ENCODE measurements at places on chromosomes 3 and 15. TPM values are rescaled to one million over a fixed set of nuclear protein-coding genes. Genes with fewer than 3 reads are reported as not detected.

GRCh38 chr15:55031727-55032126 lies 165.0 kb downstream of the RSL24D1 start:
- no peak overlapping the region for H3K27ac ChIP-seq
- peak; percentile 2 for DNase-seq
- peaks cover 5% of the 10 kb centered on the region for H3K4me1 ChIP-seq
- no peaks in the 10 kb centered on the region for H3K27me3 ChIP-seq

GRCh38 chr15:74234598-74234875 lies 1.6 kb upstream of the CCDC33 start:
- H3K36me3 ChIP-seq, result no peaks in the 10 kb centered on the region
- H3K4me1 ChIP-seq, result no peaks in the 10 kb centered on the region
- no peaks in the 10 kb centered on the region for H3K27me3 ChIP-seq
- DNase-seq, result no peak
- H3K4me3 ChIP-seq, result no peak overlapping the region

GRCh38 chr15:80072285-80072994 lies 13.0 kb downstream of the ZFAND6 start:
- no peak for DNase-seq
- no peaks in the 10 kb centered on the region for H3K36me3 ChIP-seq
- H3K27ac ChIP-seq, result peak overlapping the region; percentile 33
- H3K27me3 ChIP-seq, result no peaks in the 10 kb centered on the region
- H3K4me3 ChIP-seq, result no peak overlapping the region

DNA sequence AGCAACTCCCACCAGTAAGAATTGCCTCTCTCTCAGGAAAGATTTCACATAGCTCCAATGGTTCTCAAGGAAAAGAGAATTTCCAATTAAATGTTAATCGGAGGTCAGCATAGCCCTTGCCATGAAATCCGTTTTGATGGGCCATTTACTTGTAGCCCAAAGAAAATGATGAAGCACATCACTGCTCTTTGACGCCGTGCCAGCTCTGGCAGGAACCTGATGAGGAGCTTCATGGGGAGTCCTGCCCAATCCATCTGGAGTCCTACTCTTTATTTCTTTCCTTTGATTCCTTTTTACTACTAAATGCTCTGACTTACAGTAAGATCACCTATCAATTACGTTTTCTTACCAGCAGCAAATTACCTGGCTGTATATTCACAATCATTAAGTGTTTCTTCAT lies 84.7 kb downstream of the FGF12 start:
- DNase-seq, result no peak
- H3K27me3 ChIP-seq, result no peaks in the 10 kb centered on the region
- H3K27ac ChIP-seq, result no peak overlapping the region
- H3K4me3 ChIP-seq, result no peak overlapping the region
- no peaks in the 10 kb centered on the region for H3K4me1 ChIP-seq

GRCh38 chr15:78681281-78682003 lies 40.4 kb upstream of the CHRNB4 start:
- peaks cover 24% of the 10 kb centered on the region for H3K4me1 ChIP-seq
- no peak for DNase-seq
- no peak overlapping the region for H3K27ac ChIP-seq

Gene FAM81A
- 0.40 TPM for polyA plus RNA-seq

- no peaks in the 10 kb centered on the region for H3K36me3 ChIP-seq
- no peaks in the 10 kb centered on the region for H3K27me3 ChIP-seq
- no peaks in the 10 kb centered on the region for H3K4me1 ChIP-seq
- no peak overlapping the region for H3K4me3 ChIP-seq
- peak; percentile 38 for DNase-seq
Observed at GRCh38 chr3:43378066-43378935, 92.0 kb downstream of the SNRK start.

DNA sequence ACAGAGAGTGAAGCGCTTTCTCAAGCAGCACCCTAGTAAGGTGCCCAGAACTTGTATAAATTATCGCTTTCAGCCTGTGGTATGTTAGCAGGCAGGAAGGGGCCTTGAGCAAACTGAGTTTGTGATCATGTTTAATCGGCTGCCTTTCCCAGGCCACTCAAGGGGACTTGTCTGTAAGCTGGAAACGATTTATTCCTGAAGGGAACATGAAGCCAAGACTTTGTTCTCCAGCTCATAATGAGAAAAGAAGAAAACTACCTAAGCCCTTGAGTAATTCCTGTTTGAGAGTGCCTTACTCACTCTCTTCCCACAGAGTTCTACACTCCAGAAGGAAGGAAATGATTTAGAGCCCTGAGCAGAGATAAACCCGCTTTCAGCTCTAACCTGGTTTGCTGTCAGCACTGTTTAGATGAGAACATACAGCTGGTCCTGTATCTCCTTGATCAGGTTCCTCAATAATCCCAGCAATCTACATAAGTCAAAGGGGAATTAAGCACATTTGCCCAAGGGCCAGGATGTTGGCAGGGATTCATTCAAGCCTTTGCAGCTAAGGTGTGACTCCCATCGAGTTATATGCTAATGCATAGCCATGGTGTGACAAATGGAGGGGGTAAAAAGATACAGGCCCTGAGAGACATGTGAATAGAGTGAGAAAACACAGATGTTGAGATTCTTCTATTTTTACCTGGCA lies 187.7 kb upstream of the SLC24A5 start:
- no peaks in the 10 kb centered on the region for H3K4me1 ChIP-seq
- no peak overlapping the region for H3K27ac ChIP-seq
- no peak for DNase-seq
- no peak overlapping the region for H3K4me3 ChIP-seq
- no peaks in the 10 kb centered on the region for H3K27me3 ChIP-seq

- no peak overlapping the region for H3K27ac ChIP-seq
- H3K4me3 ChIP-seq, result no peak overlapping the region
Observed at GRCh38 chr3:51987568-51987967, 4.2 kb downstream of the ACY1 start.

- H3K27ac ChIP-seq, result no peak overlapping the region
- H3K4me1 ChIP-seq, result peaks cover 3% of the 10 kb centered on the region
- DNase-seq, result peak; percentile 2
- no peak overlapping the region for H3K4me3 ChIP-seq
- H3K27me3 ChIP-seq, result no peaks in the 10 kb centered on the region
Observed at GRCh38 chr3:157029365-157029790, 130.6 kb downstream of the CCNL1 start.

Gene TMEM266
- not detected for polyA plus RNA-seq

Gene THBS1
- polyA plus RNA-seq, result 0.52 TPM

DNA sequence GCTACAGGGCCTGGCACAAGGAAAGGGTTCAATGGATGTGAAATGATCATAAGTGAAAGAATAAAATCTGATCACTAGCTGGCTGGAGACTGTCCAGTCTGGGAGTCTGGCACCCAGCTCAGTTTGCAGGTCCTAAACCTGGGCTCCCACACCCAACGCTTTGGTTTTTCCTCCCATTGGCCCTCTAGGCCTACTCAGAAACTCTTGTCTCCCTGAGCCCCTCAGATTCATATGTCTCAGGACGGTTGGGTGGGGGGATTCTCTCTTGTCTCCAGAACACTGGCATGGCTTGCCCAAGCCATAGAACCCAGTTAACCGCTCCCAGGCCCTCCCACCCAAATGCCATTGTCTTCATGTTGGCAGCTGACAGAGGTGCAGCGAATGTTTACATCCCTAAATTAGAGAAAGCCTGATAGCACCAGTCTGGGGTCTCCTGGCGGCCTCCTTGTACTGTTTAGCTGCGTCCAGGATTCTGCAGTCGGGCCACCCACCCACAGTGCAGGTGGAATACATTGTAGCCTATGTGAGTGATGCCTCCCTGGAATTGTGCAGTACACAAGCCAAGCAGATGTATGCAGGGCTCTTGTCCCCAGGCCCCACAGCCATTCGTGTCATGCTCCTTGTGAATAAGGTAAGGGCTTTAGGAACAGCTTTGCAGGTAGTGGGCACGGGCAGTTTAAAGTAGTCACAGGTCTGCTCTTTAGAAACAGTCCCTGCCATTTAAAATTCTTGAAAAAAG lies 266.3 kb downstream of the XXYLT1 start:
- H3K27ac ChIP-seq, result no peak overlapping the region
- H3K27me3 ChIP-seq, result no peaks in the 10 kb centered on the region
- DNase-seq, result no peak
- H3K4me1 ChIP-seq, result peaks cover 83% of the 10 kb centered on the region

DNA sequence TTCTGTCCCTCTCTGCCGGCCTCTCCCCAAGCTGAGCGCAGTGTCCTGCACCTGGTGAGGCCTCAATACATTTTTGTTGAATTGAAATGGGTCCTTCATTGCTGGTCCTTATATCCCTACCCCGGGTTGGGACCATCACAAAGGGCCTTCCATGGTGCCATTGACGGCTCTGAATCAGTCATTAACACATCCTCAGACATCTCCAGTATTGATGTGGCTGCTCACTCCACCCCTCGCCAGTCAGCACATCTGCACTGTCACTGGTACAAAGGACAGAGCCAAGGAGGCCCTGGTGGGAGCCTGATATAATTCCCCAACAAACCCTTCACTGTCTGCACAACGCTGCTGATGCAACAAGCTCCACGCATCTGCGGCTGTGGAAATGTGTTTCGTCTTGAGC lies 191.6 kb upstream of the TOPAZ1 start:
- no peaks in the 10 kb centered on the region for H3K27me3 ChIP-seq
- H3K27ac ChIP-seq, result no peak overlapping the region
- no peaks in the 10 kb centered on the region for H3K36me3 ChIP-seq
- DNase-seq, result no peak

GRCh38 chr15:75697523-75697922 lies 15.1 kb downstream of the CSPG4 start:
- H3K4me3 ChIP-seq, result no peak overlapping the region
- H3K4me1 ChIP-seq, result peaks cover 53% of the 10 kb centered on the region
- H3K27ac ChIP-seq, result no peak overlapping the region
- no peak for DNase-seq
- no peaks in the 10 kb centered on the region for H3K36me3 ChIP-seq

DNA sequence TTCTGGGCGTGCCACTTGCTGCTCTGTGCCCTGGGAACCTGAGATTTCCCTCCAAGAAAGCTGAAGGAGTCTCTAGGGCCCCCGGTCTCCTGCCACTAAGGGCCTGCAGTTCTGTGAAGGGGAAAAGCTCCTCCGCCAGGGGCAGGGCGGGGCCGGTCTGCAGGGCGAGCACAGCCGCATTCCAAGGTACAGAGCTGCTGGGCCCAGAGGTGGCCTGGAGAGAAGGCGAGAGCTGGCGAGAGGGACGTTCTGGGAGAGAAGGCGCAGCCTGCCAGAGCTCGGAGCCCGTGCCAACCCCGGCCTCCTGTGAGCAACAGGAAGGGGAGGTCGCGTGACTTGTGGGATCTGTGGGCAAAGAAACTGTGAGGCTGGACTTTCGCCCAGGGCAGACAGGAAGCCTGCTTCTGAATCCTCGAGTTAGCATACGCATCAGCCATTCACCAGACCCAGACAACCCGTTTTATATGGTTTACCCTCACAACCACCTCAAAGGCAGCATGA lies 500.4 kb downstream of the SHQ1 start:
- H3K36me3 ChIP-seq, result no peaks in the 10 kb centered on the region
- H3K27ac ChIP-seq, result peak overlapping the region; percentile 59
- H3K27me3 ChIP-seq, result no peaks in the 10 kb centered on the region

GRCh38 chr3:62446337-62446940 lies 73.1 kb upstream of the FEZF2 start:
- no peak overlapping the region for H3K4me3 ChIP-seq
- H3K27ac ChIP-seq, result no peak overlapping the region
- H3K4me1 ChIP-seq, result no peaks in the 10 kb centered on the region
- H3K36me3 ChIP-seq, result no peaks in the 10 kb centered on the region

Gene AP4E1
- 7.7 TPM for polyA plus RNA-seq

DNA sequence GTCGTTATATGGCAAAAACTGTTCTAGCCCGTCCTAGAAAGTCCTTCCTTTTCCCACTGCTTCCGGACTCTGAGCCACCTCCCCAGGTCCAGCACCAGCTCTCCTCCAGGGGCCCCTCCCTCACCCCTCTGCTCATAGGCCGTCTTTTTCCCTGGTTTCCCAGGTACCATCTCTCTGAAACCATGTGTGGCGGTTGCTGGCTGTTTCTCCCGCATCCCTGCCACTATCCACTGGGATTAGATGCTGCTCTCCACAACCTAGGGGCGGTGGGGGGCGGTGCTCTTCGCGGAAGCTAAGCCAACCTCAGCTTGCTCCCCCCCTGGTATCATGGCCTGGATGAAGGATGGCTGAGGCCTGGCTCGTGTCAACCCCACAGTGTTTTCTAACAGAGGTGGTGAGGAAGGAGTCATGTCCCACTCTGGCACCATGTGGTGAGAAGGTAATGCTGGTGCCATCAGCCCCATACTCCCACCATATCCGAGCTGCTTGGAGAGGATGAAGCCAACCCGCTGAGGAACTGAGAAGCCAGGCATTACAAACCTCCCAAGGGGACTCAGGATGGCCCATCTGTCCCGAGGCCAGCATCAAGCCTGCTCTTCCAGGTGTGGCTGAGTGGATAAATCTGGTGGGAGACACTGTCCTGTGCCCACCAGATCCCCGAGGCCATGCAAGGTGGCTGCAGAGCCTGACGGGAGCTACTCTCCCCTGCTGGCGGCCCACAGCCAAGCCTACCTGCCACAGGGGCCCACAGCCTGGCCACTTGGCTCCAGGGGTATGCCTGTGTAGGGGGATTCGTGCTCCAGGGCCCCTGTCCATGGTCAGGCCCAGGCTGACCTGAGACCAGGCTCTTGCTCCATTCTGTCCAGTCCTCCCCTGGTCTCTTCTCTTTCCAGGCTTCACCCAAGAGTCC lies 27.9 kb upstream of the SLC41A3 start:
- no peaks in the 10 kb centered on the region for H3K4me1 ChIP-seq
- H3K27me3 ChIP-seq, result no peaks in the 10 kb centered on the region
- H3K4me3 ChIP-seq, result no peak overlapping the region
- H3K27ac ChIP-seq, result no peak overlapping the region
- H3K36me3 ChIP-seq, result no peaks in the 10 kb centered on the region

DNA sequence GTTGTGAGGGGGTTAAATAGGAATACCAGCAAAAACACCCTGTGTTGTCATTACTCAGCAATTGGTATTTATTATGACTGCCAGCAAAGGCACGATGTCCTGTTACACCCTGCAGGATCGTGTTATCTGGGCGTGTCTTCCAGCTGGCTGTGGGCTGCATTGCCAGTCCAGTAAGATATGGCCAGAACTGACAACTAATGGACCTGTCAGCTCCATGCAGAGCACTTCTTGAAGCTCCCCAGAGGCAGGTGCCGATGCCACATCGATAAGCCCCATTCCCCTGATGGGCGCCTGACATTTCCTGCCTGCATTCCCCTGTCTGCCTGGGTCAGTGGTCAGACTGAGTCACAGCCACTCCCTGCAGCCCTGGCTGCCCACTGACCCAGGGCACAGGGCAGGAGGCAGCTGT lies 79.7 kb upstream of the RASGRF1 start:
- no peaks in the 10 kb centered on the region for H3K36me3 ChIP-seq
- no peak overlapping the region for H3K27ac ChIP-seq
- H3K4me3 ChIP-seq, result no peak overlapping the region
- no peaks in the 10 kb centered on the region for H3K4me1 ChIP-seq
- peaks cover 4% of the 10 kb centered on the region for H3K27me3 ChIP-seq
- DNase-seq, result no peak

Gene CYP8B1
- polyA plus RNA-seq, result not detected

- no peaks in the 10 kb centered on the region for H3K27me3 ChIP-seq
- no peaks in the 10 kb centered on the region for H3K4me1 ChIP-seq
- no peak for DNase-seq
Observed at GRCh38 chr15:47349179-47349578, 368.1 kb upstream of the SEMA6D start.

GRCh38 chr3:175287361-175287963 lies 428.3 kb downstream of the NAALADL2 start:
- DNase-seq, result no peak
- H3K27me3 ChIP-seq, result no peaks in the 10 kb centered on the region
- no peak overlapping the region for H3K27ac ChIP-seq
- H3K4me3 ChIP-seq, result no peak overlapping the region
- H3K4me1 ChIP-seq, result no peaks in the 10 kb centered on the region
- no peaks in the 10 kb centered on the region for H3K36me3 ChIP-seq

All from CD14-positive monocyte (primary cell).